NCI-H774 (cell line): ENCODE measurements at places on chromosomes 12 and 14.

DNA sequence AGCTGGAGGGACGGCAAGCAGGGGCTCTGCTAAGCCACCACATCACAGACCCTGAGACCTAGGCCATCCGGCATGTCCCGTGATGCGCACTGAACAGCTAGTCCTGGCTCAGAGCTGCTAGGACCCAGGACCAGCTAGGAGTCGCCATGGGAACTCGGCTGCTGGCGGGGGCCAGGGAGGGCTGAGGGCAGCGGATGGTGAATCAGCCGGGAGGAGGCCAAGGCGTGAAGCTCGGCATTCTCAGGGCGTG is 5.1 kb downstream of the AHNAK2 start:
- DNase-seq: no peak

- DNase-seq: no peak
Observed at GRCh38 chr14:23167116-23167847, 16.2 kb downstream of the SLC7A8 start.

DNA sequence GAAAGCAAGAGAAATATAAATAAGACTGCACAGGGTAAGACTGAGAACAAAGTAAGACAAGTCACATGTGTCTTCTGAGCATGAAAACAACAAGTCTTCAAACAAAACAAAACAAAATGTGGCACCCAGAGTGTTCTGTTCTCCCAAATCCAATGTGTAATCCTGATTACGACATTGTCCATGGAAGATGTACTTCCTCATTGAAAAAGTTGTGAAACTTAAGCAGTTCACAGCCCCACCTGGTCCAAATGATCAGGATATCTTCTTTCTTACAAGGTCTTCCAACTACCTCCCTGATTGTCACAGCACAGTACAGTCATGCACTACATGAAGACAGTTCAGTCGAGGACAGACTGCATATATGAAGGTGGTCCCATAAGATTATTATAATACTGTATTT is 23.3 kb upstream of the NEK9 start:
- DNase-seq: no peak

- no peak for DNase-seq
Observed at GRCh38 chr12:109388167-109388563, 40.5 kb downstream of the MYO1H start.

- no peak for DNase-seq
Observed at GRCh38 chr14:68172627-68173026, 353.0 kb downstream of the RAD51B start.
